ENCODE measurements at places on chromosomes 12 and 14.
A peak's percentile ranks its signal among the peaks of the same experiment; 100 is the strongest.

GRCh38 chr12:9699898-9700605 is 30.5 kb downstream of the CLEC2D start:
- no peak for DNase-seq

- no peak for DNase-seq
Observed at GRCh38 chr14:103694572-103695026, 20.7 kb downstream of the XRCC3 start.

- peak; percentile 35 for DNase-seq
Observed at GRCh38 chr12:4270831-4271716, 2.5 kb upstream of the CCND2 start.

- DNase-seq, result no peak
Observed at GRCh38 chr12:7001921-7002591, 16.2 kb downstream of the LPCAT3 start.

- no peak for DNase-seq
Observed at GRCh38 chr14:39859314-39859713, 427.1 kb upstream of the FBXO33 start.

DNA sequence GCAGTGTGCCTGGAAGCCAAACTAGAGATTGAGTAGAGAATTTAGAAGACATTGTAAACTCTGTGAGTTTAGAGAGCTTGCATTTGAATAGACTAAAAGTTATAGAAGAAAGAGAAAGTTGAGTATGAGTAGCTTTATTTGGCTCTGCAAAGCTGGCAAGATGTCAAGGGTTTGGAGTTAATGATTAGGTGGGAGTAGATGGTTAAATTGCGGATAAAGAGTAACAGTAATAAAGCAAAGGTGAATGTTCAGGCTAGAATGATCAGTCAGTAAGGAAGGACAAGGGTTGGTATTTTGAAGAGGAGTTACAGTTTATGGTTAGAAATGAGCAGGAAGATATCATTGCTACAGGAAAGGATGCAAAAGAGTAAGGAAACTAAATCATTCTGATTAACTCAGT is 5.2 kb downstream of the PPM1A start:
- DNase-seq, result no peak

GRCh38 chr14:37596790-37597472 is 1.5 kb downstream of the TTC6 start:
- DNase-seq, result no peak

- no peak for DNase-seq
Observed at GRCh38 chr12:43117226-43117930, 434.6 kb downstream of the ADAMTS20 start.

GRCh38 chr12:119885549-119885948 is 8.4 kb upstream of the CIT start:
- DNase-seq, result no peak

DNA sequence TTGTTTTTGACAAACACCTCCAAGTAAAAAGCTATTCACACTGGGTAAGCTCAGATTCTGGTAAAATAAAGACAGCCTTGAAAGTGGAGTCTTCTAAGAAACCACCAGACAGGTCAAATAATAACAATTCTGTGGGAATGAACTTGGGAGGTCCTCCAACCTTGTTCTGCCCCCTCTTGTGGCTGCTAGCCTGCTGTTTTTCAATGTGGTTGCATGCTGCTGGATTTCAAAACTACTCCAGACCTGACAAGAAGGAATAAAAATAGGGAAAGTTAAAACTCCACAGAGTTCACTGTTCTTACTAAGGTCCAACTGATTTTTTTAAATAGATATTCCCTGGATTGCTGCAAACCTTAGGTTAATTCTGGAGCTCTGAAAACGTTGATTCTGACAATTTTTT is 32.2 kb upstream of the RIN3 start:
- DNase-seq, result no peak

- DNase-seq, result no peak
Observed at GRCh38 chr12:41437563-41437962, 249.4 kb downstream of the PDZRN4 start.

DNA sequence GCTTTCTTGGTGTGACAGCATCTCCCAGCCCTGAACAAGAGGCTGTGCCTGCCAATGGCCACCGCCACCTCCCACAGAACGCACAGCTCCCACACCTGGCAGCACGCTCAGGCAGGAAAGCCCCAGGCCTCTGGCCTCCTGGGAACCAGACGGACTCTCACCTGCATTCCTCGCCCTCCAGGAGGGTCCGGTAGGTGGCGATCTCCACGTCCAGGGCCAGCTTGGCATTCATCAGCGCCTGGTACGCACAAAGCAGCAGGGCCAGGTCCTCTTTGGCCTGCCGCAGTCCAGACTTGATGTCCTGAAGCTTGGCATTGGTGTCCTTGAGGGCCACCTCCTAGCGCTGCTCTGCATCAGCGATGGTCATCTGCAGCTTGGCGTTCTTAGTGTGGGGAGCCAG is 12.1 kb upstream of the KRT77 start:
- no peak for DNase-seq

- DNase-seq, result no peak
Observed at GRCh38 chr12:117202556-117202955, 12.3 kb upstream of the FBXO21 start.

DNA sequence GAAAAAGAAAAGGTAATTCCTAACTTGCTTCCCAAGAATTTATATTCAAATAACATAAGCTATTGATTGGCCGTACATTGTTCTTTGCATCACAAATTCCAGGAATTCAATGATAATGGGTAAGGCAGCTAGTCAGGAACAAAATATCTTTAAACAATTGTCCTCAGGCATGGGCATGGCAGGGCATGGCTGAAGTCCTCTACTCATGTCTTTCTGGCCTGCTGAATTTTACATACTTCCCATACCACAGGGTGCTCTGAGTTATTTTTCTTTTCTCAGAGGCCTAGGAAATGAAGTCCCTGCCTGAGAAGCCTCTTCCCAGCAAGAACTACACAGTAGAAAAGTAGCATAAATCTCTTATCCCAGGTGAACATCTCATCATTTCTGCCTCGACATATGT is 15.1 kb upstream of the DRAM1 start:
- DNase-seq, result no peak

DNA sequence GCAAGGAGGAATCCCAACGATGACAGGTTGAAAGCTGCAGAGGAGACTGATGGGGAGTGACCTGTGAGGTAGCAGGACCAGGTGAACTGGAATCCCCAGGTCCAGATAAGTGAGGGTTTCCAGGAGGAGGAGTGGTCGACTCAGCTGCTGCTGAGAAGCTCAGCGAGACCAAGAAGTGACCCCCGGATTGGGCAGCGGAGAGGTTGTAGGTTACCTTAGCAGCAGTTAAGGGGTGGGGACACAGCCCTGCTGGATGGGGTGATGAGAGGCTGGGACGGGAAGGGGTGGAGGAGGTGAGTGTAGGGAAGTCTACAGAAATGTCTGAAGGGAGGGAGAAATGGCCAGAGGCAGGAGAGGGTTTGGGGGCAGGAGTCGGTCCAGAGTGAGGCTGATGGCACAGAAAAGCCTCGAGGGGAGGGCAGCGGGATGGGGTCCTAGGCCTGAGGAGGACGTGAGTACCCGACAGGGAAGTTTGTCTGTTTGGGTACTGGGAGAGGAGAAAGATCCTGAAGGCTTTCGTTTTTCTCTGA is 2.6 kb upstream of the RCOR1 start:
- no peak for DNase-seq

DNA sequence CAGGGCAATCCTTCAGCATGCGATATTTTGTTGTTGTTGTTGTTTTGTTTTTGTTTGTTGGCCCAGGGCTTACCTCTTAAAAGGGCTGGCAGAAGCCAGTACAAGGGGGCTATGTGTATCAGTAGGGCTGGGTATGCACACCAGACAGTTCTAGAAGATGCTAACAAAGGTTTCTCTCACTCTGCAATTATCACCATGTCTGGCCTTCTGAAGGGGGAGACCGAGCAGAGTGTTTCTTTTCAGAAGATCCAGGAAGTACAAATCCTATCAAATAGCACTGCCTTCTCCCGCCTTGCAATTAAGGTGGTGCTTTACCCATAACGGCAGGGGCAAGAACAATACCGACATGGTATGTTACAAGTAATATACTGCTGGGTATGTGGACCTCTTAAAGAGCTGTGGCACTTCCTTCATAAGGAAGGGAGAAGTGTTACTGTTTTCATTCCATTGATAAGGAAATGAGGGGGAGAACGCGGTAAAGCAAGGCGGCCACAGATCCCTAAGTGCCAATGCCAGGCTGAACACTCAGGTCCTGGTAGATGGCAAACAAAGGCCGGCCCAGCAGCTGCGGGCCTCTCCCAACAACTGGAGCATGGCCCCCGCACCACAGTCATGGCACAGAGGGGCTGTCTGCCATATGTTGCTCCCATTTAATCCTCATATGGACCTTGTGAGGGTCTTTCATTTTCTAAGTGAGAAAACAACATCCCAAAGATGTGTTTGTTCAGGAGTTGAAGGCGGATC is 19.2 kb upstream of the CACNA2D4 start:
- no peak for DNase-seq

DNA sequence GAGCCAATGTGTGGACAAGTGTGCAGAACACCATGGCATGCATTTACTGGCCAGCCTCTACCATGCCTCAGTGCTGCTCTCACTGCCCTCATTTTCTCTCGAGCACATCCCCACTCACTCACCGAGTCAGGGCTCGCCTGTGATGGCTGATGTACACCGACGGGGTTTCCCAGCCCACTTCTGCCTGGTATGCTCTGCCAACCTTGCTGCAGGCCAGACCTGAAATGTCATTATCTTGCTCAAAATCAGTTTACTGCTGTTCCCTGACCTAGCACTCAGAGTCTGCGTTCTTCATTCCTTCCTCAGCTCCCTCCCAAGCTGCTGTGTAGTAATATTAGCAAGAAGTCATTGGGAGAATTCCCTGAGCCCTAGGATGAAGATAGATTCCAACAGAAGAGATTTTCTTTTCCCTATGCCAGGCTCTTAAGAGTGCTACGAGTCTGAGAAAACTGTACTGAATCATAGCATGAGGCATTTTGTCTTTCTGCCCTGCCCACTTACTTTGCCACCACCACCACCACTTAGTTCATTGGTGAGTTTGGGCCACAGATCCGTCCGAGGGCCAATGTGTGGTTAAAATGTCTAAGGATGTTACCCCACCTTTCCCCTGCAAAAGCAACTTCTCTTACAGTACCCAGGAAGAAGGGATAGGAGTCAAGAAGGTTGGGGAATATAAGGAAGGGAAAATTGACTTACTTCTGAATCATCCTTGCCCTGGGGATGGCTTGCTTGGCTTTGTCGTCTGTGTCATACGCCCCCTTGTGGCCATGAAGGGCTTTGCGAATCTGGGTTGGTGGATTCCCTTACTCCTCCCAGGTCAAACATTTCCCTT is 51.0 kb downstream of the BMAL2 start:
- peak; percentile 75 for DNase-seq

- no peak for DNase-seq
Observed at GRCh38 chr14:50452296-50452695, 55.6 kb upstream of the CDKL1 start.

DNA sequence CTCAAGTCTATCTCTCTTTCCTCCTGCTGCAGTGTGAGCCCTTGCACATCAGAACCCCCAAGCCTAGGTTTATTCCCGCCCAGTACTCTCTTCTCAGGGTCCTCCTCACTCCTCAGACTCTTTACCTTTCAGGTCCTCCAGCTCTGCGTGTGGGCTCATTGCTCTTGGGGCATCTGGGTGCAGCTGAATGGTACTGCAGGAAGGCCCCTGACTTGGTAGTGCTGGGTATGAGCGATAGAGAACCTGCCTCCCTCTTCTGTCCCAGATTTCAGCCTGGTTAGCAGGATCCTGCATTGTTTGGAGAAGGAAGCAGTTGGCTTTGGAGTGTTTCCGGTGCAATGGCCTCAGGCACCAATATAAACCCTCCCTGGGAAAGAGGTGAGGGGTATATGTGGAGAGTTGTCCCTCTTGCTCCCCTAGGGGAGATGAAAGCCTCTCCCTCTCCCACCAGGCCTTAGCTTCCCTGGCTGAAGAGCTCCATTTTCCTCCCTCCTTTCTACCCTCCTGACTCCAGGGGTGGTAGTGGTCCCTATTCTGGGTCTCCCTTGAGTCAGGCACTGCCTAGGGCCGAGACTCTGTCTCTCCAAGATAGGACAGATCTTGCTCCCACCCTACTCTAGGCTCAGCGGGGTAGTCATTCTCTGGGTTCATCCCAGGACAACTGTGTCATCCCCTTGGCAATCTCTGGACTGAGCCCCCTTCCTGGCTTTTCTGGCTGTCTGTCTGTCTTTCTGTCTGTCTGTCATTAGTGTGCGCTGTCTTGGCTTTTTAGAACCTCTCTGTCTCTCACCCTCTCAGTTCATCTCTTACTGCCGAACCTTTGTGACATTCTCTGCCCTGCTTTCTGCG is 3.8 kb downstream of the LRP1 start:
- DNase-seq, result no peak

GRCh38 chr12:5432011-5432400 is at the start of gene NTF3:
Gene NTF3 (plus strand): TSS chr12:5432108. CDS start chr12:5432325, 217 bp downstream.
- peak; percentile 86 for DNase-seq

DNA sequence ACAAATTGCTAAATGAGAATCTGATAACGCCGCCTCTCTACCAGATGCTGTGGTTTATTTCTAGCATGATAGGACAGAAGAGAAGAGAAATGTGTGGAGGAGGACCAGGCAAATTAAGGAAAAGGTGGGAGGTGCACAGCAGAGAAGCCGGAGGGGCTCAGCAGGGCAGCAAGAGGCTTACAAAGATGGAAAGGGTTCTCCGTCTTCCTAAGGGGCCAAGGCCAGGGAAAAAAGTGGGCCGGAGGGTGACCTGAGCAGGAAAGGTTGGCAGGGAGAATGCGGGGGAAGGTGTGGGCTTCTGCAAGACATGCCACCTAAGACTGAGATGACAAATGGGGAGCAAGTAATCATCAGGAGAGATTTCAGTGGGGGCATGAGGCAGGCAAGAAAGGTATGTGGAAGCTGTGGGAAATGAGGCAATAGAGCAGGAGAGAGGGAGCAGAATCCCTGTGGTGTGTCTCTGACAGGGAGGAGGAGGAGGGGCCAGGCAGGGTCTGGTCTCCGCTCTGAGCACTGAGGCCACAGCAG is 18.7 kb downstream of the MANSC1 start:
- DNase-seq, result no peak

DNA sequence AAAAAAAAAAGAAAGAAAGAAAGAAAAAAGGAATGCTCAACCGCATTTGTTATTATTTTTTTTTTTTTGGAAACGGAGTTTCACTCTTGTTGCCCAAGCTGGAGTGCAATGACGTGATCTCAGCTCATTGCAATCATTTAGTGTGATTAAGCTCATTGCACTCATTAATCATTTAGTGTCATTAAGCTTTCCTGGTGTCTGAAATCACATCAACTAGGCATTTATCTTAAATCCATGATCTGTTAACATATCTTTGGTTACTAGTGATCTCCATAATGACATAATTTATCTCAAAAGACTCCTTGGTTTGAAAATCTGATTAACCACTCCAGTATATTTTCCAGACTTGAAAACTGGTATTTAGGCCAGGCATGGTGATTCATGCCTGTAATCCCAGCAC is 26.3 kb downstream of the ETFBKMT start:
- no peak for DNase-seq

DNA sequence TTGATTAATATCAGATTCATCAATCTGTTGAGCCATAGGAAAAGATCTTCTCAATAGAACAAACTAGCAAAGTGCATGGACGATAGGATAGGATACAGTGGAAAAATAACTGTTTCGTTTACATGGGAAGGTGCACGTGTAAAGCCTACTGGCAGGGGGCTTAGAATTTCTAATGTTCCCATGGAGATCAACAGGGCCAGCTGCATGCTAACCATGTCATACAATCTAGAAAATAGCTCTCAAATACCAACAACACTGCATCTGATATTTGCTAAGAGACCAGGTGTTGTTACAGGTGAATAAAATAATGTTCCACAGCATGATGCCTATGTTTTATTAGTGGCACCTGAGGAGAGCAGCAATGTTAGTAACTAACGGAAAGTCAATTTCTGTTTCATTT is 72.5 kb downstream of the ACSS3 start:
- DNase-seq, result no peak
